ENCODE measurements at places on chromosomes 5 and 9.

- no peak for DNase-seq
Measured at GRCh38 chr5:75439276-75439675, 72.2 kb downstream of the CERT1 start.

GRCh38 chr9:107170801-107171200 is 112.3 kb upstream of the RAD23B start:
- DNase-seq, result no peak

- DNase-seq, result no peak
Measured at GRCh38 chr9:100679834-100680233, 102.0 kb downstream of the CAVIN4 start.

DNA sequence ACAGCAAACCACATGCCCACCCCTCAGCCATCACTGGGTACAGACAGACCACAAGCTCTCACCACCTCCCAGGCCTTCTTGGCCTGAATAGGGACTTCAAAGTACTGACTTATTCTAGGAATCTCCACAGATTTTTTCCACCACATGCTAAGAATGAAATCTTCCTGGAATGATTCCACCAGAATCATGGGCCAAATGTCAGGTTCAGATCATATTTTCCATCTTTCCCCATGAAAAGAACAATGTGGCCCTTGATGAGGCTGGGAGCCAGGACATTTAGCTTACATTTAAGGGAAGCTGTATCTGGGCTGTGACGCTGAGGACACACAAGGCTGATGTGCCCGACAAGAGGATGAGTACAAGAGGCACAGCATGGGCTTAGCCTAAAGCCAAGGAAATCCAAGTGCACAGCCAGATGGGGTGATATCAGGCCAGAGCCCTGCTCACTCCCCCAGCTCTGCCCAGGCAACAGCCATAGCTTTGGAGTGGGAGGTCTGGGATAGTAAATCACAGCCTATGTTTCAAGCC is 28.1 kb downstream of the ACSL6 start:
- DNase-seq, result no peak

GRCh38 chr9:123326662-123327093 is 29.3 kb upstream of the CRB2 start:
- peak; percentile 75 for DNase-seq

- DNase-seq, result no peak
Measured at GRCh38 chr9:23672151-23672550, 153.9 kb downstream of the ELAVL2 start.

DNA sequence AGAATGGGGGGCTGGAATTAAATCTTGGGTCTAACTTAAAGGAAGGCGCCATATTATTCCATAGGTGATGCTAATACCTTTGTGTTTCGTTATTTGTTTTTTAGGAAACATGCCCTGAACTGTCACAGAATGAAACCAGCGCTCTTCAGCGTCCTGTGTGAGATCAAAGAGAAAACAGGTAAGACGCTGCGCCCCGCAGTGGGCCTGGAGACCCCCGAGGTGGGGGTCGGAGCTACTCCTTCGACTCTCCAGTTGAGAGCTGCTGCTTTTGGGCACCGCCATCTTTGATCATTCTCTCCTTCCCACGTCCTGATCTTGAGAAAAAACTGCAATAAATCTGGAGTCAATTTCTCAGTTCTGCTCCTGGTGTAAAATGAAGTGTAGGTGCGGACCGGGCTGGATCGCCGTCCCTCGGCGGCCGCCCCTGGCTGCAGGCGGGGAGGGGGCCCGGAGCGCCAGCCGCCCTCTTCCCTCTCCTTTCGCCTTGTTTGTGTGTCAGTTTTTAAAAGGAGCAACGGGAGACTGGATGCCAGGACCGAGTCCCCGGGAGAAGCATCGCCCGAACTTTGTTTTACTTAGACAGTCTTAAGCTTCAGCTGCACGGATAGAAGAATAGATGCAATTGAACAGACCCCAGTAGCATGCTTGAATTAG is 1.4 kb downstream of the PBX3 start:
- no peak for DNase-seq

GRCh38 chr5:65668696-65669095 is 43.9 kb downstream of the SHLD3 start:
- no peak for DNase-seq

DNA sequence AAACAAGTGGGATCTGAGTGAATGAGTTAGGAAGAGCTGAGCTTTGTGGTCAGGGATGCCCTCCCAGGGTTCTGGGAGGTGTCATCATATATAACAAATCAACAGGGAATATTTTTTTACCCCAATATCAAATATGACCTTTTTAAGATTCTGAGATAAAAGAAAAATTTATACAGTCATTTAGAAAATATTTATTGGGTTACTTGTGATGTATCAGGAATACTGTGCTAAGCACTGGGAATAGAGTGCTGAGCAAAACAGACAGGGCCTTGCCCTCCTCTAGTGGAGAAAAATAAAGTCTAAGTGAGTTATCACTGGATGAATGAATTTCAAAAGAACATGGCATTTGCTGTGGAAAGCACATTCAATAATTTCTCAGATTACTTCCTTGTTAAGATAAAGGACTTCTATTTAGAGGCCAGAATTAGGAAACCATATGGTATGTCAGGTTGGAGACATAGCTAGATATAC is 102.9 kb downstream of the BOD1 start:
- DNase-seq, result no peak

DNA sequence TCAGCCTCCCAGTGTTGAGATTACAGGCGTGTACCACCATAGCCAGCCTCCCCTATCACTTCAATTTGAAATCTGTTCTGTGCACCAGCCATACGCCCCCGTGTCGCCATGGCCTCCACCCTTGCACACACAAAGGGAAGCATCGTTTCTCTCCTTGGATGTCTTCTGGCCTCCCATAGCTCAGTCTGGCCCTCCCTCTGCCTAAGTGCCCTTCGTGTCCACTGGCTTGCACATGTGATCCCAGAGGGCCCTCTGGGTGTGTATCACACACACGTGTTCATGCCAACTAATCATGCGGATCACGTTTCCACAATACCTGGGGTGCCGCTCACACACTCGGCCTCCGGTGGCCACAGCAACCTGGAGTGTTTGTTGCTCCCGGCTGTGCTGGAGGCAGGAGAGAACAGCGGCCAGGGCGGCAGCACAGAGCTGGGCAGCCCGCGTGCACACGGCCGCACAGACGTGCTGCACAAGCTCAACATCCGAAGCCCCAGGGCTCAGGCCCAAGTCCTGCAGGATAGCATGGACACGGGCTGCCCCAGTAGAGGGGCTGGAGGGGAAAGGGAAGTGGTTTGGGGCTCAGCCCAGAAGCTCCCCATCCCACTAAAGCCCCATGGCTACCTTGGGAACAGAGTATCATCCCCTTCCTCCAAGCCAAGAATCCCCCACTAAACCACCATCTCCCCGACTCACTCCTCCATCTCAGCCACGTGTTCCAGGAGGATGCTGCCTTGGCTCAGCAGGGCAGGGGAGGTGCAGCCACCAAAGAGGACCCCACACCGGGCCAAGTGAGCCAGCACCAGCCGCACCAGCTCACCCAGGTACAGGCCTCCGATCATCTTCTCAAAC is 10.9 kb downstream of the HK3 start:
- DNase-seq, result no peak

DNA sequence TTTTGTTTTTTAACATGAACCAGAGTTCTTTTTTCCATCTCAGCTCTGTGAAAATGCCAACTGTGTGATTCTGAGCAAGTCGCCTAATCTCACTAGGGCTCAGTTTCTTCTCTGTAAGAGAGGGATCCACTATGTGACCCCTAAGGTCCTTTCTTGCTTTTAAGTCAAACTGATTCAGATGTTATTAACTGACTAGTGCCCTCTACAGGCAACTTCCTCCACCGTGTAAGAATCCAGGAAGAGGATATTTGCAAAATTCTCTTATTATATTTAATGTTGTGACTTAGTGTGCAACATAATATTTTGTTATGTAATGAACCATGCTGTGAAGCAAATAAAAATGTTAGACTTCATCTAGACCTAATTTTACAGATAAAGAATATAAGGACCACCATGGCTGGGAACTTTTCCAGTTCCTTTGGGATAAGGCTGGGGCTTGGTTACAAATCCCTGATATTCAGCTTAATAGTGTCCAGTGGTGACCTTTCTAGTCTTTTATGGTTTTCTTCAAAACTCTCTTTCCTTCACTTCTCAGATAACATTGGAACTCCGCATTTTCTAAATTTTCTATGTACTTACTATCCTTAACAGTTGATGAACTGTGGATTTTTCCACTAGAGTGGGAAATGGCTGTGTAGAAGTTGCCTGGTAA is 244.7 kb downstream of the PIK3R1 start:
- peak; percentile 42 for DNase-seq

DNA sequence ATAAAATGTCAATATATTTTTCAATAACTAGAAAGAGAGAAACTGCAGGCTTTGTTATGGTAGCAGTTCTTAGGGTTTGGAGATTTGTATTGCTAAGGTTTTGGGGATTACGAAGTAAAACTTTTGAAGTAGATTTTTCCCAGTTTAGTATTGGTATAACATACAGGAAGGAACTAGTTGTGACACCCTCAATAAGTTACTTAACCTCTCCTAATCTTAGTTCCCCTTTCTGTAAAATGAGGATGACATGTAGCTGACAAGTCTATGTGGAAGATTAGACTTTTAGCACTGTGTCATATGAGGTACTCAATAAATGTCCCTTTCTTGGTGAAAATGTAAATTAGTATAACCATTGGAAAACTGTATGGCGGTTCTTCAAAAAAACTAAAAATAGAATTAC is 73.4 kb upstream of the ATG10 start:
- DNase-seq, result no peak

DNA sequence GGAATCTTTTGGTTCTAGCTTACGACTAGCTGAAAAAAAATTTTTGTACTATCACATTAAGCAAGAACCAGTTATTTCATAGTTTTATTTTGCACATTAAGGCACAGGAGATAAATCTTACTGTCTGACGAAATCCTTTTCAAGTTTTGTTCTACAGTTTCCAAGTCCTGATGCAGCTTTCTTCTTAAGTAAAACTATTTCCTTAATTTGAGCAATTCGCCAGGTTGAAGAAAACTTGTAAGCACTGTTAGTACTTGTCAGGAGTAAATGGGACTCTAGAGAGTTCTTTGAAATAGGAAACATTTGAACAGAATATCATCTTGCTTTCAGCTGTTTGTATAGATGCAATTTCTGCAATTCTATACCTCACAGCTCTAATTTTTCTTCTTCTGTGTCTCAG is 318.8 kb upstream of the ELAVL2 start:
- no peak for DNase-seq

DNA sequence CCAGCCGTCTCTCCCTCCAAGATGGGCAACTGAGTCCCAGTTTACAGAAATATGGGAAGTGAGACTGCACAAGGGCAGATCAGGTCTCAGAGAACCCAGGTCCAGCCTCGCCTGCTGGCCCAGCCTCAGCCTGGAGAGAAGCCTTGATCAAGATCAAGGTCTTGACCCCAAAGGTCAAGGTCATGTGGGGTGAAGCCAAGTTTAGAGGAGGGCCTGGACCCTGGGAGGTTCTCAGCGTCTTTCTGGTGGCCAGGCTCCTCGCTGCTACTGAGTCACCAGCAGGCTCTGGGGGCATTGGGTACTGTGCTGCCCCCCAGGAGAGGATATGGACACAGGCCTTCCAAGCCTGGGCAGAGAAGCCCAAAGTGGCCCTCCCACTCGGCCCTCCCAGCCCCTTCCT is 8.8 kb downstream of the IPPK start:
- no peak for DNase-seq

- no peak for DNase-seq
Measured at GRCh38 chr9:134303601-134304000, 22.7 kb upstream of the RXRA start.

DNA sequence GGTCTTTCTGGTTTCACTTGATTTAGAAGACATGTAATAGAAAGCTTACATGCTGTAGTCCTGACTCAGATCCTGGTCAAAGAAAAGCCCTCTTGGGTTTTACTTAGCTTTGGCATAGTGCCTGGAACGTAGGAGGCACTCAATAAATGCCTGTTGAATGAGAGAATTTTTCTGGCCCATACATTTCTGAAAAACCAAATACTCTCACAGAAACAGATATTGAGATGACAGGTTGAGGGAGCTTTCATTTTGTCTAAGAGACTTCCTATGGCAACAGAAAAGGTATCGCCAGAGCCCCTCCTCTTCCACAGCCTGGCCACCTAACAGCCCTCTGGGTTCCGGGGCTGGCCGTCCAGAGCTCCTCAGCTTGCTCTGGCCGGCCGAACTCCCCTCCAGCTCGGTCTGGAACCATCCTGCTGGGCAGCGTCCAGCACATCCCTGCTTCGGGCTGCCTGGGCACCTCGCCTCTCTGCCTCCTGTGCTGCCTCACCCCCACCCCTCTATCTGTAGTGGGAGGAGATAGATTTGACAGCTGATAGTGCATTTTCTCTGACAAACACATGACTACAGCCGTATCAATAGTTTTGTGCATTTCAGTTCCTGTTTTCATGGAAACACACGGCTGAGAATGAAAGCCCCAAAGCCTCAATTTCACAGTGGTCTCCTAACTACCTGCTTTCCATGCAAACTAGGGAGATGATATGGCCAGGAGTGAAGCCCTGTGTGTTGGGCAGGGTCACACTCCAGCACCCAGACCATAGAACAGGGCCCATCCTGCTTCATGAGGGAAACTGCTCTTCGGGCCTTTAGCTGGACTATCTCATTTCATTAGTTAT is 1.1 kb downstream of the IL4 start:
- no peak for DNase-seq

DNA sequence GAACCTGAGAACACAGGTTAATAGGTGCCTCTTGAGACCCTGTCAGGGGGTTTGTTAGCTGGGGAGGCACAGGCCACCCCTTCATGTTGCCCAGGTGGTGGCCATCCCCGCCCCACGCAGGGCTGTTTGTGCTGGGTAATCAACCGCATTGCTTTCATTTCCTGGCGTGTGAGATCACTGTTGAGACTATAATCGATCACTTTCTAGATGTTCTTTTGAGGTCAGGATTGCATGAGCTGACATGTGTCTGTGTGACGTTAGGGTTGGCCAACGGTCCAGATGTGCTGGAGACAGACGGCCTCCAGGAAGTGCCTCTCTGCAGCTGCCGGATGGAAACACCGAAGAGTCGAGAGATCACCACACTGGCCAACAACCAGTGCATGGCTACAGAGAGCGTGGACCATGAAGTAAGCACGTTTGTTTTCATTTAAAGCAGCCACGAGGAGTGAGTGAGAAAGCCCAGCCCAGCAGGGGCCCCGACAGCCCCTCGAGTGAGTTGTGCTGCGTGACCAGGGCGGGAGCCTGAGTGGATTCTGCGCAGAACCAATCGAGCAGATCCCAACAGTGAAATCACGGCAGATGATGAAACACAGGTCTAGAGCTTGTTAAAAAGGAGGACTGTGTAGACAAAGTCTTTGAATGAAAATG is 115.0 kb upstream of the CACNA1B start:
- peak; percentile 58 for DNase-seq

DNA sequence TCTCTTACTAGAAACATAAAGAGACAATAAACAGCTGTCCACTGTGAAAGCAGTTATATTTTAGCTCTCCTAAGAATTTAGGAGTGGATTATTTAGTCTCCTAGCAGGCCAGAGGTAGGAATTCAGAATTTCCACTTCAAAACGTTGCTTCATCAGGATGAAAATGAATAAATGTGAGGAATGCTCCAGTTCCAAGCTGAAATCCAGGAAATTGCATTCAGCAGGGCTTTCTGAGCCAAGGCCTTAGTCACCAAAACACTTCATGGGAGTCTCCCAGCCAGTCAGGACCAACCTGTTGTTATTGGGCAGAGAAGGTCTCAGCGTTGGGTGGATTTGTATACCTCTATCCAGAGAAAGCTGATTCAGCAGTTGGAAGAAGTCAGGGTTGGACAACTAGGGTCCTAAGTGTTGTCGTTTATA is 1040.3 kb downstream of the TLE1 start:
- no peak for DNase-seq

GRCh38 chr5:112663146-112663545 is 74.5 kb upstream of the APC start:
- no peak for DNase-seq
